Skeletal muscle cell (primary cell): ENCODE measurements at places on chromosomes 12 and 14.

DNA sequence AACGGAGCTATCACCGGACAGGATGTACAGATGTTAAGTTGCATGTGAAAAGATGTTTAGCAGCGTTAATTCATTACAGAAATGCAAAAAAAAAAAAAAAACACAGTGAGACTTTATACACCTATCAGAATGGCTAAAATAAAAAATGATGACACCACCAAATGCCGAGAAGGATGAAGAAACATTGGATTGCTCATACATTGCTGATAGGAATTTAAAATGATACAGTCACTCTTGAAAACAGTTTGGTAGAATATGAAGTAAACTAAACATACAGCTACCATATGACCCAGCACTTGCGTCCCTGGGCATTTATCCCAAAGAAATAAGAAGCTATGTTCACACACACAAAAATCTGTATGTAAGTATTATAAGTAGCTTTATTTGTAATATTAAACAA, 574.1 kb downstream of the SLC16A7 start:
- DNase-seq, result no peak

GRCh38 chr12:62976110-62976662, 41.2 kb upstream of the PPM1H start:
- DNase-seq, result no peak

DNA sequence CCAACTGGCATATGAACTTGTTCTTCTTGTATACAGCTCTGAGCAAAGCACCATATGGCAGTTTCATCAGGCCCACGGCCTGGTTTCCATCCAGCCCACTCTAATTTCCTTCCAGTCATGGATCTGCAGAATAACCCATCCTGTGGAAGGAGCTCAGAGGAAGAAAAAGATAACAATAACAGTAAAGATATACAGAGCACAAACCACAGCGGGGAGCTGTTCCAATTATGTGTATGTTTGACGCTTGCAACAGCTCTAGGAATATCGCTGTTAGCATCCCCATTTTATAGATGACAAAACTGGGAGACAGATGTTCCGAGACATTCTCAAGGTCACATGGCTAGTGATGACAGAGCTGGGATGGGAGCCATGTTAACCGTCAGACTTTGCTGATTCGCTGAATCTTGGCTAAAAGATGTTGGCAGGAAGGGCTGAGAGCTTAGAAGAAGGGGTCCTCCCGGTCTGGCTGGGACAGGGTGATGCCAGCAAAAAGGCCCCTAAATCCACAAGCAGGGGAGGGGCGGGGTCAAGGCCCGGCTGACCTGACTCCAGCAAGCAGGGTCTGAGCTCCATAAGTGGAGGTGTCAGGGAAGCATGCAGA, 34.4 kb upstream of the CIPC start:
- no peak for DNase-seq

- DNase-seq, result peak; percentile 14
Observed at GRCh38 chr14:85342858-85343607, 186.9 kb upstream of the FLRT2 start.

GRCh38 chr14:100554082-100554677, 33.0 kb downstream of the BEGAIN start:
- DNase-seq, result no peak

- no peak for DNase-seq
Observed at GRCh38 chr12:106652510-106653015, 69.8 kb downstream of the RFX4 start.

GRCh38 chr12:77153706-77154105, 88.3 kb upstream of the E2F7 start:
- DNase-seq, result no peak

DNA sequence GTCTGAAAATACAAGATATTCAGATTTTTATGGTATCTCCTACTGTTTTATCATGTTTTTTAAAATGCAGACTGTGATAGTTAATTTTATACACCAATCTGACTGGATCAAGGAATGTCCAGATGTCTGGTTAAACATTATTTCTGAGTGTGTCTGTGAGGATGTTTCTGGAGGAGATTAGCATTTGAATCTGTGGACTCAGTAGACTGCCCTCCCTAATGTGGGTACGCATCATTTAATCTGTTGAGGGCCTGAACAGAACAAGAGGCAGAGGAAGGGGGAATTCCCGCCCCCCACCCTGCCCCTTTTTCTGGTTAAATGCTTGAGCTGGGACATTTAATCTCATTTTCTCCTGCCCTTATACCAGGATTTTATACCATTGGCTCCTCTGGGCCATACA, 72.1 kb downstream of the AVPR1A start:
- no peak for DNase-seq

DNA sequence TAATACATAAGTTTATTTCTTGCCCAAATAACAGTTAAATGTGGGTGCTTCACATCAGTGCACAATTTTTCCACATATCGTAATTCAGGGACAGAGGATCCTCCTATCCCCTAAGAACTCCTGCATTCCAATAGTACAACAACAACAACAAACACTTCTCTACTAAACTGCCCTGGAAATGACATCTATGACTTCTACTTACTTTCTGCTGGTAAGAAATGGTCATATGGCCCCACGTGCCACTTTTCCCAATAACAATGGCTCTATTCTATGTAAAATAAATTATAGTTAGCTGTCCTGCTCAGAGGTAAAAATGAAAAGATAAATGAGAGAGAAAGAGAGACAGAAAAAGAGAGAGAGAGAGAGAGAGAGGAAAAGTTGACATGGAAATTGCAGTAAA, 308.5 kb downstream of the ATXN7L3B start:
- DNase-seq, result no peak
